ENCODE measurements at places on chromosomes 4 and X.

DNA sequence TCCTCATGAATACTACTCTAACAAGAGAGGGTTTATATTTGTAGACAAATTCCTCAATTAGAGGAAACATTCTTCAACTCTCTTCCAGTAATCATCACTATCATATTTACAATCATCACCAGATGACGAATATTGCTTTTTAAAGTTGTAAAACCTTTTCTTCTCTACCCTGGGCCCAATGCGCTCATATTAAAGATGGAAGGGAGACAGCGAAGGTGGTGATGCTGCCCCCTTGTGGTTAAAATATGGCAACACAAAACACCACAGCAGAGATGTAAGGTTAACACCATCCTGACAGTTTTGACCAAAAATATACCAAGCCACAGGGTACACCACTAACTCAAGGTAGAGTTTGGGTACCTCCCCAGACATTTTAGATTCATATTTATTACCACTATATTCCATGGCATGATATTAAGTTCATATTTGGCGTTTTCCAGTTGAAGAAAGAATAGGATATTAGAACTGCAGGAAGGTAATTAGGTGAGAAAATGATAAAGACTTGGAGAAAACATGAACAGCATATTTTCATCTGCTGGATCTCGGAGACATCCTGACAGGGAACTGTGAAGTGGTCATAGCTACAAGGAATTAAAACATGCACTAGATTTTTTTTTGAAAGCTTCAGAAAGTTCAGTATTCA lies 72.8 kb downstream of the SLC9A7 start:
- DNase-seq = peak; percentile 28

- DNase-seq = no peak
Observed at GRCh38 chr4:24894846-24895245, 18.0 kb downstream of the CCDC149 start.

DNA sequence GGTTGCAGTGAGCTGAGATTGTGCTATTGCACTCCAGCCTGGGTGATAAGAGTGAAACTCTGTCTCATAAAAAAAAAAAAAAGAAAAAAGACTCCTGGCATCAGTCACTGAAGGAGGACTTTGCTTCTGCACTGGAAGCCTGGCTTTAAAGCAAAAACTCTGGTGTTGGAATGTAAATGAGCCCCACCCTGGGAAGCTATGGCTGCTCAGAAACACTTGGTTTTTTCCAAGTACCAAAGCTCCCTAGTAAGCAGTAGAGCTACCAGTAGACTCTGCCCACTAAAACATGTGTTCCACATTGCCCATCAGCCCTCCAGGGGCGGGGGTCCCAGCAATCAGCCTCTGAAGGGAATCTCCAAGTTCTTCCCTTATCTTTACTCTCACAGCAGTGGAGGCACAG lies 154.4 kb downstream of the SHROOM3 start:
- no peak for DNase-seq

GRCh38 chr4:57159866-57160265 lies 49.7 kb upstream of the IGFBP7 start:
- DNase-seq = no peak

DNA sequence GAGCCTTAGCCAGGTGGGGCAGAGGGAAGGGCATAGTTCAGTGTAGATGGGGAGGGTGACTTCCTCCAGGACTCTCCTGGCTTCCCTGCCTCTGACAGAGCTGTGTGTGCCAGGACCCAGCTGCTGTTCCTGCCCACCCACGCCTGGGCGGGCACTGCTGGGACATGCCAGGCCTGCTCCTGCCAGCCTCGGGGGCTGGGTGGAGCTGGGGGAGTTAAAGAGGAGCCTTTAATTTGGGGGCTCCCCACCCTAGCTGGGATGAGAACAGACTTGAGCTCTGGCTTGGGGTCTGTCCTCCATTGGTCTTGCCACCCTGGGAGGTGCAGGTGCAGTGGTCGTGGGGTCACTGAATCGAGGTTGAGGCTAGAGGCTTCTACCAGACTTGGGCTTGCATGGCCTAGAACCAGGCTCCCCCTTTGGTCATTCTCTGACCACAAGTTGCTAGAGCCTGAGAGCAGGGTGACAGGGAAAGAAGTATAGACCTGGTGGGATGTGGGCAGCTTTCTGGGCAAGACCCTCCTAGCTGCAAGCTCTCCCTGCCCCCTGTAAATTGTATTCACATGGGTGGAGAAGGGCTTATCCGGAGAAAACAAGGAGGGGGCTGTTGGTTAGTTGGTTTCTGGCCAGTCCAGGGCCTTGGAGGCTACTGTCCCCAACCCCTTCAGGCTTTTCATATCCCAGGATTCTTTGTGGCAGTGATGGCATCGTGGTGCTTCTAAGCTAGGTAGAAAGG lies 5.7 kb downstream of the EFNB1 start:
- no peak for DNase-seq

DNA sequence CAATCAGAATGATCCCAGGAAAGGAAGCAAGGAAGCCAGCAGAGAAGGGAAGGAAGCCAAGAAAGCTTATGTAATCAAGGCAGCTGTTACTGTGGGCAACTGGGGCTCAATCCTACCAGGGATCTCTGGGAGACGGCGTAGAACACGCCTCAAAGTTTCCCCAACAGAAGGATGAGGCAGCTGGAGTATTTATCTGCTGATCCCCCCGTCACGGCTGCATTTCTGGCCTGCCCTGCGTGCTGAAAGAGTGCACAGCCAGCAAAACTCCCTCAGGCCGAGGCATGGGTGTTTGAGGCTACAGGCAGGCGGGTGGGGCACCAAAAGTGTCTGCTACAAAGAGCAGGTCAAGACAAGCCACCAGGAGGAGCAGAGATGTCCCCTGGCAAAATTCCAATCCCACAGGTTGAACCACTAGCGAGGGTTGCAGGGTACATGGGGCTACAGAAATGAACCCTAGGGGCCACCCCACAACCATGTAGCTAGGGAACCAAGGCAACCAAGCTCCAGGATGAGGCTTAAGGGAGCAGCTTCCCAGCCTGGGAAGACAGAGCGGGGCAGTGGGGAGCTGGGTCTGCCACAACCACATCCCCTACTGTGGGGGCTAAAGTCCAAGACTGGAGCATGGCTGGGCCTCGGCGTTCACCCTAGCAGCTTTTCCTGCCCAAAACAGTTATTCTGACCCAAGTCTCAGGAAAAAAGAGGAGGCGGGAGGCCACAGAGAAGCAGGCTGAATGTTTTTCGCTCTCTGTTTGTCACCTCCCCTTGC lies 113.4 kb downstream of the BCOR start:
- no peak for DNase-seq

DNA sequence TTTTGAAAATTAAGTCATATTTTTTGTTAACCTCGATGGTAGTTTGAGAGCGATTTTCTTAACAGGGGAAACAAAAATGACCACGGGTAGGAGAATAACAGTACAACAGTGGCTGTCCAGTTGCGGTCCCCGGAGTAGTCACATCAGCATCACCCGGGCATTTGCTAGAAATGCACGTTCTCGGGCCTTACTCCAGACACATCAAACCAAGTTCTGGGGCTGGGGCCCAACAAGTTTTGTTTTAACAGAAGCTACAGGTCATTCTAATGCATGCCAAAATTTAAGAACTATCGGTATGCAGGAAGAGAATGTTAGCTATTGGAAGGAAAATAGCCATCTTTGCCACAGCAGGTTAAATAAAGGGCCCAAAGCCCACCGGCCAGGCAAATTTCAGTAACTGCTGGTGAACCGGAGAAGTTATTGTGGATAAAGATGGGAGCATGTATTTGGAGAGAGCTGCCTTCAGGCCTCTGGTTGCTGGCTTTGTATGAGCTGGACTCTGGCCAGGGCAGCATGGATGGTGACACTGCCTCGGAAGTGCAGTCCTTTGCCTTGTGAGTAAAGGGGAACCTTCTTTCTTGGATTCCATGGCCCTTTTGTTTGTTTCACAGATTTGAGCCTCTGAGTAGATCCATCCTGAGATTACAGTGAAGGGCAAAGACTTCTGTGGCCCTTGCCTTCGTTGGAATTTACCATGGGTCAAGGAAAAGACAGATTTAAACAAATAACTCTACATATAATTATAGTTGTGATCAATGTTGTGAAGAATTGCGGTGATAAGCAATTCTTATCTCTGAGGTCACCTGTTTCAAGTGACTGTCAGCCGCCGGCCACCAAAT lies 62.1 kb downstream of the TBC1D14 start:
- no peak for DNase-seq

DNA sequence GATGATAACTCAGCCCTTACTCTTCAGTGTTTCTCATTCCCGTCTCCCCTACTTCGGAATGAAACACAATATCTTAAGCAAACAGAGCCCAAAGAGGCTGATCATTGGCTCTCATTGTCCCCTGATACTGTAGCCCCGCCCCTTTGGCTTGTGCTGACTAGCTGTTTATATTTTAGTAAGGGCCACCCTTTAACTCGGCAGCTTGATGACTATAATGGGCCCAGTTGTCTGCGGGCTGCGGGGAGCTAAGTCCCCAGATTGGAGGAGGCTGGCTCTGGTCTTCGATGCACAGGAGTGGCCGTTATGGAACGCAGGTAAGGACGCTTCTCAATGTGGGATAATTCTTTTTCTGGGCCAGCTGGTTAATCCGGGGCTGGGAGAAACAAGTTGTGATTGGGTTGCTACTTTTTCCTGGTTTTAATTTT lies at the start of gene TRIM2:
Gene TRIM2 (plus strand): TSS at position 197 of the 425 bp plus-strand sequence. CDS start 88 bp downstream, at position 285.
- DNase-seq = no peak

DNA sequence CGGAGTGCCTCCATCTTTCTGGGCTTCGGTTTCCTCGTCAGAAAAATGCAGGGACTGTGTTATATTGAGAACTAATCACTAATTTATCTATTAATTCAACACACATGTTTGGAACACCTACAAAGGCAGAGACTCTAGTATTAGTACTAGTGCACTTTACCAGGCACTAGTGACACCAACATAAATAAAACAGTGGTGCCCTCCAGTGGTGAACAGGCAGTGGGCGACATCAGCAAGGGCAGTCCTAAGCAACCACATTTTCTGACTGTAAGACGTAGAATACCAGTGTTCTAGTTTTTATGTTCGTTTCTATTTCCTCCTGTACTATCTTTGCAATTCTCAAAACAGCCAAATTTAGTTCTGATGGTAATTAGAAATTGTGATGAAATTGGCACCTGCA lies 69.1 kb upstream of the UCP1 start:
- DNase-seq = peak; percentile 13

DNA sequence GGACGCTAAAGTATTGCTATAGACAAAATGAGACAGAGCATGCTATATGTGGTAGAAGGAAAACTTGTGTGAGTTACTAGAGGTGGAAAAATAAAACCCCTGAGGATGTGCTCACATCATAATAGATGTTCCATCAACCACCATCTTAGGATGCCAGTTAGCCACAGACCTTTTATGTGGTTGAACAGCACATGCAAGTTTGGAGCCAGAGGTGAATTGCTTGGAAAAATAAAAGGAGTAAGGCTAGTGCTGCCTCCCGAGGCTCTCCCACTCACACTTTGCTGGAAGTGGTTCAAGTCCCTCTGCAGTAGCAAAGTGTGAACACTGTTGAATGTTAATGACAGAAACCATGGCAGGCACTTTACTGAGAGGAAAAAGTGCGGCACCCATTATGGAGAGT lies 39.4 kb upstream of the PPARGC1A start:
- no peak for DNase-seq

All from kidney capillary endothelial cell (primary cell).